ENCODE measurements at places on chromosomes 4 and X.

DNA sequence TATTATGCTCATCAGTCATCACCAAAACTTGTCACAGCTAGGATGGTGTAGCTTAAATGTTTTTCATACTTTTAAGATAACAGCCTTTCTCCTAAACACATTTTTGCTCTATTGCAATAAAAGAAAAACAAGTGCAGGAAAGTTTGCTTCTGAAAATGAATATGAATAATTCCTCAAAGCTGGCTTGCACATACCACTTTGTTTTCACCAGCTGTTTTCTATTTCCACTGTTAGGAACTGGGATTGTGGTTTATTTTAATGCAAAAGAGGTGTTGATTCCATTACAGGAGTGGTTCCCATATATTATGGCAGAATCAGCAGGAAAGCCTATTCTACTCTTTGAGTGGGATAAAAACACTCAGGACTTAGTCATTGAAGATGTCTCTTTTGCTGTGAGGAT, 145.9 kb downstream of the PPA2 start:
- DNase-seq = no peak

- DNase-seq = no peak
Measured at GRCh38 chr4:132169660-132170059, 979.4 kb upstream of the PCDH10 start.

DNA sequence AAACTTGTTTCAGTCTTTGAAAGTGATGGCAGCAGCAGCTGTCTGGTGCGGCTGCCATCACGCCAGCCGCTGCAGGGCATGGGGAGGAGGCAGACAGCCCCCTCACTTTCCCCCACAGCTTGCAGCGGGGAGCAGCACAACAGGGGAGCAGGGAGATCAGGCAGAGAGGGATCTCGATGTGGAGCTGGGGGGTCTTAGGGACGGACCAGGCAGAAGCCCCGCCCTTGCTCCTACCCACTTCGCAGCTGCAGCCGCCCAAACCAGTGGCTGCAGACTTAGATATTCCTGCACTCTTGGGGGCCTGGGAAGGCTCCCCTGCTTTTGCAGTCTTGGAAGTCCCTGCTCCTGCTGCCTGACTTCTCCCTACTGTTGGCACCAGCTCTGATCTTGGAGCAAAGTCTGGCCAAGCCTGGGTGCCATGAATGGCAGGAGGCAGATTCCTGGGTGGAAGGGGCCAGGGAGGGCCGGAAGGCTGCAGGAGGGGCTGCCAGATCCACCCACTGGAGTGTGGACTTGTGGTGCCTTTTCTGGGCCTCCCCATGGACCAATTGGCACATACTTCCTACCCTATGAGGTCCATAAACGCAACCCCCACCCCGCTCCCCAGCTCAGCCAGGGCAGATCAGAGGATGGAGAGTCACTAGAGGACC, 14.0 kb upstream of the MFAP3L start:
- DNase-seq = no peak

- peak; percentile 14 for DNase-seq
Measured at GRCh38 chr4:83582289-83582785, 46.4 kb downstream of the GPAT3 start.

GRCh38 chr4:13548059-13548983, 4.0 kb upstream of the NKX3-2 start:
- no peak for DNase-seq

GRCh38 chr4:26238778-26239679, 81.8 kb upstream of the RBPJ start:
- DNase-seq = no peak

DNA sequence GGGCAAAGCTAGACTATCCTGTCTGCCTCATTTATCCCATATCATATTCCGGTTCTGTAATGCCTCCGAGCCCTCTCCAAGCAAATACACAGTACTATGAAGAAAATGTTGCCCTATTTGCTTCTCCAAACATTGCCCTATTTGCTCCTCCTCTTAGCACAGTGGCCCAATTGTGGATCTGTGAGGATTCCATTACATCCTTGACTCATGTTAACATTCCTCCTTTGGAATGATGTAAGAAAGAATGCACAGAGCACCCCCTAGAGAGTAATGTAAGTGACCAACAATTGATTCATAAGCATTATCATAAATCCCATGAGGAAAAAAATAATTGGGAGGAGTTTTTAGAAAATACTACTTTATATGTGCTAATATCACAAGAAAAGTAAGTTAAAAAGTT, 11.3 kb upstream of the BTC start:
- DNase-seq = no peak

DNA sequence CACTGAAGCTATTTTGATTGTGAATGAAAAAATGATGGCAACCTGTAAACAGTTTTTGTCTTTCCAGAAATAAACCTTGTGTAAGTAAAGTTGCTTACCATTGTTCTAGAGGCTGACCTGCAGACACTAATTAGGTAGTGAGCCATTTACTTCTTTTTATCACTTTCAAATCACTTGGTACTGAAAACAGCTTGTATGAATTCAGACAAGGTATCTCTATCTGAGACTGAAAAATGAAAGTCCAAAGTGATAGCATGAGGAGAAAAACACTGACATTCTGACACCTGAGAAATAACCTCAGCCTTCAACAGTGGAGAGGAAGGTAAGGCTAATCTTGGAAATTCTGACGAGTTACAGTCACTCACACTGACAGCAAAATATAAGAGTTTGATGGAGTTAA, 238.8 kb downstream of the GPC3 start:
- no peak for DNase-seq

GRCh38 chr4:86857341-86858052, 8.3 kb upstream of the SLC10A6 start:
- no peak for DNase-seq
